ENCODE measurements at places on chromosomes 12 and 14.
A peak's percentile ranks its signal among the peaks of the same experiment; 100 is the strongest.

GRCh38 chr12:109131154-109132050 lies 15.0 kb downstream of the ACACB start:
- no peak for DNase-seq

DNA sequence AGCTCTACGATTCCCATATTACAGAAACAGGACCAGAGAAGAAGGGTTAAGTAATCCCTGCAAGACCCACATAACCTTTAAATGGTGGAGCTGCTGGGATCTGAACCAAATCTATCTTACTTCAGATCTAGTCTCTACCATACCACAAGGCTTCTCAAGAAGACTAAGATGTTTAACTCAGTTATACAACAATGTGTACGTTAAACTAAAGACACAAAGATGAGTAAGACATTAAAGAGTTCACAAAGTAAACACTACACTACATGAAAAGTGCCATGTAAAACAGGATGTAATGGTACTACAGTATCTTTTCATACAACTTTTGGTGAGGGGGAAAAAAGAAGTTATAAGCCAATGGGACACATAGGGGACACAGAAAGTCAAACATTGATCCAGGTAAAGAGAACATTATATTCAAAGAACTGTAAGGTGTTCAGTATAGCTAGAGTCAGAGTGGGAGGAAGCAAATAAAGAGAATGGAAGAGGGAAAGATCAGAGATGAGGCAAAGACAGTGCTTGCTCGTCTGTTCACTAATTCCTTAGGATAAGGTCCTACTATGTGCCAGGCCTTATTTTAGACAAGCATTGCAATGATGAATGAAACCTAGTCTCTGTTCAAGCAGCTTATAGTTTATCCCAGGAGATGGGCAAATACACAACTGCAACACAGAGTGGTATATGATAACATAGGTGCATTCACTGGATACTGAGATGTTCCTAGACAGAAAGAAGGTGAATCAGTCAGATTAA lies 7.7 kb downstream of the TMED10 start:
- no peak for DNase-seq

- no peak for DNase-seq
Observed at GRCh38 chr14:39451811-39452210, 19.6 kb upstream of the FBXO33 start.

- DNase-seq, result no peak
Observed at GRCh38 chr14:37019488-37019887, 152.9 kb downstream of the SLC25A21 start.

DNA sequence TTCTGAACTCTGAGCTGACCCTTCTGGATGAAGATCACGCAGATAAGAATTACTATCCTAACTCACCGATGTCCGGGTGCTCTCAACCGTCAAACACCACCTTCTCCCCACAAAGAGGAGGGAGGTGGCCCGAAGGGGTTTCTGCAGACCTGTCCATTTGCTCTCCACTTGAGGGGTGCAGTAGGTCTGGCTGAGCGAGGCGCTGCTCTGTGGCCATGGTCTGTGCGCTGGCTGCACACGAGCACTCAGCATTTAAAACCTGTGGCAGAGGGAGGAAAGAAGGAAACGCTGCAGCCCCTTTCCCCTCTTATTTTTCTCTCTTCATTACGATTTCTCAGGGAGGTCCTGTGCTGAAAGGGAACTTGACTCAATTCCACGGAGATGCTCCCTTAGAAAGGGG lies 1.5 kb upstream of the HOXC13 start:
- no peak for DNase-seq

DNA sequence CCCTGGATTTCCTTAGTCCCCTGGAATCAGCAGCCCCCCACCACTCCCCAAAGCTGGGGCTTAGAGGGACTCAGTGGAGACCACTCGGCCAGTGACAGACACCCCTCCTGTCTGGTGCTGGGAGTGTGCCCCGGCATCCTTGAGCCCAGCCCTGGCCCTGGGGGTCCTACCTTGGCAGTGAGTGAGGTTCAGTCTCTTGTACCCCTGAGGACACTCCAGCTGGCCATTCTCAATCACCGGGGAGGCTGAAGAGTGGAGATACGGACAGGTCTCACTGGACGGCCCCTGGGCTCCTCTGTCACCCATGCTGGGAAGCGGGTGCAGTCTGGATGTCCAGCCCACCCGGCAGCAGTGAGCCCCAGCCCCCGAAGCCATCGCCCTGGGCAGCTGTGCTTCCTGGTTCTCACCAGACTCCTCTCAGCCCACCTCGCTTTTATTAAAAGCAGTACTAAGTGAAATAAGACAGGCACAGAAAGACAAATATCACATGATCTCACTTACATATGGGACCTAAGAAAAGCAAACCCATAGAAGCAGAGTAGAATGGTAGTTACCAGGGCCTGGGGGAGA lies 42.3 kb downstream of the ISCA2 start:
- DNase-seq, result no peak

GRCh38 chr14:24986206-24986893 lies 63.6 kb downstream of the STXBP6 start:
- no peak for DNase-seq

DNA sequence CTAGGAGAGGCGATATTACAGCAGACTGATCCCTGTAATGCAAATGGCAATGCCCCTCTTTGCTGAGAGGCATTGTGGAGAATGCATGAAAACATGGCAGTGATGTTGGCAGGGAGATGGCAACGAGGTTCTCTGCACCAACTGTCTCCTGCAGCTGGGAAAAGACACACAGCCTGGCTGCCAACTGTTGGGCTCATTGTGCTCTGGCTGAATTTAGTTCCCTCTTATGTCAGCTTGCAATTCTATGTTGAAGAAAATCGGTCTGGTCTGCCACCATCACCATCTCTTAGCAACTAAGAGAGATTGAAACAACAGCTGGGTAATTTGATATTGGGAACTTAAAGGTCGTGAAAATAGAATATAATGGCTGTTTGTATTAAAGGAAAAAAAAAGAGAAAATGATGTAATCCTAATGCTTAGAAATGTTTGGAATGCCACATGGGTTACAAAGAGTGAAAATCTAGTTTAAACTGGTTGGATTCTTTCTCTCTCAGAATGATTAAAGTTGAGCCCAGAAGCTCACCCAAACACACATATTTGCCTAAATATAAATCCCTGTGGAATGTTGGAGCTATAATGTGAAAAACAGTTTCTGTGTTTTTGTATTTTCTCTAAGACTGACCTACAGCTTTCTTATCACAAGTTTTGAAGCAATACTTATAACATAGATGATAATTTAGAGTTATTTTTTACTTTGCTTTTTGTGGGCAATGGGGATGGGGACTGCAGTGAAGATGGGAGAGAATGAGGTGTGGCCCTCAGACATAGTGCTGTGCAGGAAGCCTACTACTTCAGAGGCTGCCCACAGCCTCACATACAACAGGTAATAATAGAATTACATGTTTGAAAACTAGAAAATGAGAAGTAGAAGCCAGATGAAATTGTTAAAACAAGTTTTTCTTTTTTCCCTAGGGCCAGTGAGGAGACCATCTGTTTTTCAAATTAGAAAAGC lies 143.7 kb downstream of the AKAP6 start:
- no peak for DNase-seq

DNA sequence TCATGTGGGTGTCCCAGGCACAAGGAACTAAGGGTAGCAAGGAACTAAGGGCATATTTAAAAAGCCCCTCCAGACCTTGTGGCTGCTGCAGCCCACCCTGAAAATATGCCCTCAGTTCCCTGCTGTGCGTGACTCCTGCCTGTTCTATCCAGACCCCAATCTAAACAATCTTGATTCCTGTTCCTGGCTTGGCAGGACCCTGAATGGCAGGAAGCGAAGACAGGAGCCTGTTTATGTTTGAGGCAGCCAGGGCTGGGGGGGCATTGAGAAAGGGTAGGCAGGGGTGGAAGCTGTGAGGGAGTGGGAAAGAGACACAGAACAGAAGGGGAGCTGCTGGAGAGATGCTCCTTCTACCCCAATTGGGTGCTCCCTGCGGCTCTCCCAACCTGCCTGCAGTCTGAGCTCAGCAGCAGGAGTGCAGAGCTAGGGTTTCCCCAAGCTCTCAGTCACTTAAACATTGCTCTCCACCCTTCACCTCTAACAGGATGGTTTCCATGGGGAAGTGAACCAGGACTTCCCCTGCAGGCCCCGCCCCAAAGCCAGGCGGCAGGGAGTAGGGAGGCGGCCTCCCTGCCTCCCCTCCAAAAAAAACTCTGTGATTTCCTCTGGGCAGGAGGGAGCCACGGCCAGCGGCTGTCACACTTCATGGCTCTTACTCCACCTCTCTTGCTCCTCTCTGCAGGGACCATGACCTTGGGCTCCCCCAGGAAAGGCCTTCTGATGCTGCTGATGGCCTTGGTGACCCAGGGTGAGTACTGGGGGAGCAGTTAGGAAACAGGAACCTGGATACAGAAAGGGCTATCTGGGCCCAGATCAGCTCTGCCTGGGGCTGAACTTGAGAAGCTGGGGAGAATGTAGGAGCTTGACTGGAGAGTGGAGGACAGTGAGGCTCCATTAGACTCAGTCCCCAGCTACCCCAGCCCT lies 4.7 kb downstream of the ACVRL1 start:
- DNase-seq, result no peak

DNA sequence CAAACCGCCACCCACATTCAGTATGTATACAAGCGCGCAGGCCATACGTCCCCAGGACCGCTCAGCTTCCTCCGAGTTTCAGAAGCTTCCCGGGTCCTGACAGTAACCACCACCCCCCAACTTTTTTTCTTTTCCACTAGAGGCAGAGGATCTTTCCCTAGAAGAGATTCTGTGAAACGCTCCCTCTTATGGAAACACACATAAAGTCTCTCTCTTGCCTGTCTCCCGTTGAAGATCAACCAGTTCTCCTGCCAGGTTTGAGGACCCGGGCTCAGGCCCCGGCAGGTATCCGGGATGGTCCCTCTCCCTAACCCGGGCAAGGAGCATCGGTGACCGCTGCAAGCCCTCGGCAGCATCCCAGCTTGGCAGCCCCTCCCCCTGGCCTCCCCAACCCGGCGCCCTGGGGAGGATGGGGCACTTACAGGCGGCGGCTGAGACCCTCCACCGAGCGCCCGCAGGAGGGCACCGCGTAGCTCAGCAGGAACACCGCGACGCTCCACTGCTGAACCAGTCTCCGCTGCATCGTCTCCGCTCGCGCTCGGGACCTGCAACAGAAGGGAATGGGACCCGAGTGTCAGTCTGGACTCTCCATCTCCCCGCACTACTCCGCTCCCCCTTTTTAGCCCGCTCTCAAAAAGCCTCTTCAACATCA lies 3.4 kb downstream of the PTHLH start:
- DNase-seq, result peak; percentile 25

DNA sequence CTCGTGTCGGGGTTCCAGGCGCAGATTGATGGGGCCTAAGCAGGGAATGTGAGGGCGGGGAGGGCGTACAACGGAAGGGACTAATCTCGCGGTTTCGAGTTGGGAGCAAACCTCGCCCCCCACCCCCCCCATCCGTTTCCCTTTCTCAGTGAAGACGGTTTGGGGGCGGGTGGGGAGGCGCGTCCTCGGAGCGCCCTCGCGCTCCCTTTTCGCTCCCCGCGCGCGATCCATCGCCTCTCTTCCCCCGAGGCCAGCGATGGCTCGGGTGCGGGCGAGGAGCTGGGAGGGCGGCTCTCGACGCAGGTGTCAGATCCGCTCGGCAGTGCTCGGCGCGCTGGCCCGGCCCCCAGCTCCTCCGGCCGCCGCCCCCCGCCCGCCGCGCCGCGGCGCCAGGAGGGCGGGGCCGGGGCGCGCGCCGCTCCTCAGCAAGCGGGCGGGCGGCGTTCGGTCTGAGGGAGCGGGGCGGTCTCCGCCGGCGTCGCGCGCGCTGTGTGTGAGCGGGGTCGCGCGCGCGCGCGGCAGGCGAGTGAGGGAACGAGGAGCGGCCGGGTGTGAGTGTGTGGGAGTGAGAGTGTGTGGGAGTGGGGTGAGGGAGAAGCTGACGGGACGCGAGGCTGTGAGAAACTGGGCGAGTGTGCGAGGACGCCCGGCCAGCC lies at the start of gene RIMKLB:
Gene RIMKLB, plus strand, starts transcription at position 516 of the 656 bp plus-strand sequence. CDS start 15,876 bp downstream, outside the sequence.
- peak; percentile 78 for DNase-seq

DNA sequence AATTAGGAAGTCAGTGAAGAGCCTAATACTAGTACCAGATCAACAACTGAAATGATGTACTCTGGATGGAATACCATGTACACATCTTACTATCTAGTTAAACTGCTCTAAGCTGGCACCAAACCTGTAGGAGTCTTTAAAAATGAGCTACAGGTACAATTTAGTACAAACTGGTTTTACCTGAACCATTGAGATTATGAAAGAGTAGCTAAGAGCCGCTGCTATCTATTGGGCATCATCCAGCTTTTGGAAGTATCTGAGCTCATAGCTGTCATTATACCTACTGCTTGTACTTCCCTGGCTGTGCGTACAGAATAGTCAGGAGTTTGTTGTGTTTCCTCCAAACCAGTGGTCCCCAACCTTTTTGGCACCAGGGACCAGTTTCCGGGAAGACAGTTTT lies 12.4 kb downstream of the TBC1D30 start:
- DNase-seq, result no peak

DNA sequence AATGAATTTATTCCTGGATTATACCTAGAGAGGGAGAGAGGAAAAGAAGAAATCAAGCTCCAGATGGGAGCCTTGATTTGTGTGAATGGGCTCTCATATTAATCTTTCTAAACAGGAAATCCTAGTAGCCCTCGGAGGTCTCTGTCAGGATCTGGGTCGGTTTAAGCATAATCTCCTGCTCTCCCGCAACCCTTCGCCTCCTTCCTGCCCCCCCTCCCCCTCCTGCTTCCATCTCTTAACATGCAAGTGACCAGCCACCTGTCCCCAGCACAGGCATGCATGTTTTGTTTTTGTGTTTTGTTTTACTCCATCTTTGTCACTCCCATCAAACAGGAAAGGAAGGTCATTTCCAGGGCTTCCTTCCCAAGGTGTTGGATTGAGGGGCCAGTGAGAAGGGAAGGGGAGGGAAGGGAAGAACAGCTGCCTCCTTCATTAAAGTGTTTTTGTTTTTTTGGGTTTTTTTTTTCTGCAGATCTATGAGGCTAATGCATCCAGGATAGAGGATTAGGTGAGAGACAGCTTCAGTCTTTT lies 4.8 kb upstream of the KCNA5 start:
- no peak for DNase-seq

DNA sequence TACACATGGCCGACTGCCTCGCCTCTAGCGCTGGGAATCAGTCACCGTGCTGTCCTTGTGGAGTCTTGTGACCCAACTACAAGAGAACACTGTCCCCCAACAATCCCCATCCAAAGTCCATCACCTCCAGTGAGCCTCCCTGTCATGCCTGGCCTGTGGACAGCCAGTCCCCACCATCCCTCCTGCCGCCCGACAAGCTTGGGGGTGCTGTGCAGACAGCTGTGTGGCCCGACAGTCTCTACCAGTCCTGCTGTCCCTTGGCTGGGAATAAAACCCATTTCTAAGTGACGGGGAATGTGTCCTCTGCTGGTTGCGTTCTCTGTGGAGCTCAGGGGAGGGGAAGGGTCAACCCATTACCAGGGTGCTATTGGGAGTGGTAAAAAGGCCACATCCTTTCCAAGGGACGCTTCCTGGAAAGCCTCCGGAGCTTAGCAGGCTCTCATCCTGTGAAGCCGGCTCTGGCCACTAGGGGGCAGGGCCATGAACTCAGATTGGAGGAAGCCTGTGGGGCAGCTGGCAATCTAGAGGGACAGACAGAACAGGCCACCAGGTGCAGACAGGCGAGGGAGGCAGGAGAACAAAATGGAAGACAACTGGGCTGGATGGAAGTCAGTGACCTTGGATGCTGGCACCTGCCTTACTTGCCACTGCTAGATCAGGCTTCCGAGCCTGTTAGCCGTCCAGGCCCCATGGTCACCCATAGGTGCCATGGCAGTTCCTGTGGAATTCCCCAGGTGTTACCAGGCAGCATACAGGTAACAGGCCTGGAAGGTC lies 12.0 kb upstream of the BLTP3B start:
- peak; percentile 88 for DNase-seq
